ENCODE measurements at places on chromosomes 7 and 10. TPM values are rescaled to one million over a fixed set of nuclear protein-coding genes. Genes with fewer than 3 reads are reported as not detected.

The TMEM270 gene
- total RNA-seq, result not detected

The MOGAT3 gene
- total RNA-seq, result 6.3 TPM

The ZSCAN25 gene
- total RNA-seq, result 21.2 TPM

The CLCN1 gene
- 1.9 TPM for total RNA-seq

The ASAH2B gene
- 9.4 TPM for total RNA-seq

The ZNF487 gene
- total RNA-seq, result 5.0 TPM

The BLNK gene
- 0.30 TPM for total RNA-seq

The TBX20 gene
- 2.1 TPM for total RNA-seq

The PPP3CB gene
- total RNA-seq, result 41.5 TPM

The CROT gene
- 15.4 TPM for total RNA-seq

The OPALIN gene
- not detected for total RNA-seq

The GPNMB gene
- 1.2 TPM for total RNA-seq

The INHBA gene
- total RNA-seq, result 0.72 TPM

The KLF14 gene
- not detected for total RNA-seq

The EMX2 gene
- total RNA-seq, result 4.9 TPM

The C10orf67 gene
- not detected for total RNA-seq

The ITPRID1 gene
- total RNA-seq, result 0.26 TPM

- no peaks in the 10 kb centered on the region for H3K4me1 ChIP-seq
- no peaks in the 10 kb centered on the region for H3K36me3 ChIP-seq
- H3K27ac ChIP-seq, result no peak overlapping the region
Measured at GRCh38 chr7:81268551-81268950, 349.7 kb upstream of the SEMA3C start.

DNA sequence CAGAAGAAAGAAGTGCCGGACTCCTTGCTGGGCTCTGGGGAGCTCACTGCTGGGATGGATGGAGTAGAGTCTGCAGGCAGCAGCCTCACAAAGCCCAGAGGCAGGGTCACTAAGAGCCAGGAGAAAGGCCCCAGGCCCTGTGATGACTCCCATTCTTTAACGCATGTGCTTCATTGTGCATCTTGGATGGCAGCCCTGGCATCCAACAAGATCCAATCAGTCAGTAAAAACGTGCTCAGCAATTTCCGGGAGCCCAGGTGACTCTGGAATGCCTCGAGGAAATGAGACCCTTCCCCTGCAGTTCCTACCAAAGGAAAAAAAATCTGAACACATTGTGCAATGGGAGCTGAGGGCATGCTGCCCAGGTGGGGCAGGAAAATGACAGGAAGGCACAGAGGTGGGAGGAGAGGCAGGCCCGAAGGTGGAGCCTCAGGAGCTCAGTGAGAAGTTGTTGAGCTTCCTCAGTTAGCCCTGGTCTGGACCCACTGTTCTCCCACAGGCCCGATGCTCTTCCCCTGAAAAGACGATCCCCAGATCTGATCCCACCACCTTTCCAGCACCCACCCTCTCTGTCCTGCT lies 60.7 kb upstream of the TMEM72 start:
- H3K36me3 ChIP-seq, result no peaks in the 10 kb centered on the region
- H3K4me1 ChIP-seq, result no peaks in the 10 kb centered on the region
- H3K27me3 ChIP-seq, result peaks cover 2% of the 10 kb centered on the region
- no peak overlapping the region for H3K27ac ChIP-seq
- H3K4me3 ChIP-seq, result no peak overlapping the region
- no peak for DNase-seq

DNA sequence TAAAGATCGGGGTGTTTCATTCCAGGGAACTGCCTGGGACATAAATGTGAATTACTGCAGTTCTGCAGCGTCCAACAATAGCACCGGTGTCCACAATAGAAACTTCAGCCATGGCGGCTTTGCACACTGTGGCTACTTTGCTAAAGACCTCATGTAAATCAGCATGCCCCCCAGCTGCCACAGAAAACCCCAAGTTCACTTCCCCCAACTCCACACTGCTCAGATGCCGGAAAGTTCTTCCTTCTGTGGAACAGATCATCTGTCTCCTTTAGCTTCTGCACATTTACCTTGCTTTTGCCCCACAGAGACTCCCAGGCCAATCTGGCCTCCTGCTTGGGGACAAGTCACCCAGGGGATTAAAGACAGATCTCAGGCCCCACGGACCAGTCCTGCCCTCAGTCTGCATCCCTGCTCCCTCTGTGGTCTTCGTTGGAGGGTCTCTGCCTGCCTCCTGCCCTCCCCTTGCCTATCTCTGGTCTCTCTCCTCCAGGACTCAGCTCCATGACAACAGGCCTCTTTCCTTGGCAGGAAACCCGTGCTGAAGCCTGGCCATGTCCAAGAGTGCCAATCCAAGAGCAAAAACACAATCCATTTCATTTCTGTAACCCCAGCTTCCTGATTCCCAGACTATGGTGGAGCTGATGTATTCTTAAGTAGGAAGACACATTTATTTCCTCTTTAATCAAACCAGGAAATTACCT lies 403.2 kb downstream of the RPS24 start:
- H3K4me3 ChIP-seq, result no peak overlapping the region
- H3K27ac ChIP-seq, result peak overlapping the region; percentile 55
- no peak for DNase-seq
- peaks cover 5% of the 10 kb centered on the region for H3K4me1 ChIP-seq
- no peaks in the 10 kb centered on the region for H3K36me3 ChIP-seq

- H3K36me3 ChIP-seq, result no peaks in the 10 kb centered on the region
- no peak for DNase-seq
- no peak overlapping the region for H3K27ac ChIP-seq
- H3K4me1 ChIP-seq, result peaks cover 10% of the 10 kb centered on the region
- no peak overlapping the region for H3K4me3 ChIP-seq
Measured at GRCh38 chr7:106603346-106603745, 57.6 kb downstream of the CCDC71L start.

GRCh38 chr7:27129729-27130539 lies 623 bp downstream of the HOXA4 start:
- no peaks in the 10 kb centered on the region for H3K36me3 ChIP-seq
- DNase-seq, result no peak
- H3K27ac ChIP-seq, result peak overlapping the region; percentile 57
- H3K27me3 ChIP-seq, result no peaks in the 10 kb centered on the region

DNA sequence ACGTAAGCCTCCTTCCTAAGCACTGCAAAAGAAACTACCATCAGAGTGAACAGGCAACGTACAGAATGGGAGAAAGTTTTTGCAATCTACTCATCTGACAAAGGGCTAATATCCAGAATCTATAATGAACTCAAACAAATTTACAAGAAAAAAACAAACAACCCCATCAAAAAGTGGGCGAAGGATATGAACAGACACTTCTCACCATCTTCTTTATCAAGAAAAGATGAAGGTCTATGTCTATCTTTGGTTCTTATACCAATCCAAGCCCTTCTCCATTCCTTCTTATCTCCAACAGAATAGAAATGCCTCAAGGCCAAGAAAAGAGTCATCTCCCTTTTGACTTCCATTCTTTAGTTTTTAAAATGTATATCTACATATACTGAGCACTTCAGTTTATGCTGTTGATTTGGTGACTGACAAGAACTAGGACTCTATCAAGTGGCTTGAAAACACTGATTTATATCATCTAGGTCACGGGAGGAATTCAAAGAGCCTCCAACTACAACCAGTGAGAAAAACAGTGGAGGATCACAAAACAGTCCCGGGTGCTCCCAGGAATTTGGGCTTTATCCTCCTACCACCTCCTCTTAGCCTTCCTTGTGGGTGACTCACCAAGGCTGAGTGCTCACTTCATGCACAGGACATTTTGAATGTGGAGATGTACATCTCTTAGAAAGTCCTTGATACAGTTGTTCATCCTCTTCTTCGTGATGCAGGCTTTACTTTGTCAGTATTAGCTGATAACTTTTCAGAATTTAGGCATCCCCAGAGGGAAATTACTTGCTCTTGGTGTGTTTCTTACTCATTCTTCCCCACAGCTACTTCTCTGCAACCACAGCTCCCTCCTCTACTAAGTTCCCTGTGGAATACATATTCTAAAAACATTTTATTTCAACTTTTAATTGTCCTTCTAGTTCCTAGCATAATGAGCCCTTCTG lies 15.4 kb downstream of the TAS2R41 start:
- no peak for DNase-seq
- H3K27ac ChIP-seq, result no peak overlapping the region
- no peaks in the 10 kb centered on the region for H3K36me3 ChIP-seq
- no peaks in the 10 kb centered on the region for H3K27me3 ChIP-seq
- no peak overlapping the region for H3K4me3 ChIP-seq

- H3K4me3 ChIP-seq, result no peak overlapping the region
- peaks cover 3% of the 10 kb centered on the region for H3K36me3 ChIP-seq
- DNase-seq, result no peak
- H3K27me3 ChIP-seq, result no peaks in the 10 kb centered on the region
Measured at GRCh38 chr10:30436671-30437030, 2.7 kb downstream of the MAP3K8 start.

GRCh38 chr10:95341716-95342130 lies 50.9 kb upstream of the PDLIM1 start:
- no peak for DNase-seq
- H3K36me3 ChIP-seq, result peaks cover 10% of the 10 kb centered on the region
- peak overlapping the region; percentile 61 for H3K27ac ChIP-seq
- no peak overlapping the region for H3K4me3 ChIP-seq
- H3K27me3 ChIP-seq, result no peaks in the 10 kb centered on the region
- H3K4me1 ChIP-seq, result peaks cover 32% of the 10 kb centered on the region

GRCh38 chr10:7853890-7854289 lies 35.6 kb downstream of the TAF3 start:
- H3K4me1 ChIP-seq, result peaks cover 64% of the 10 kb centered on the region
- H3K4me3 ChIP-seq, result no peak overlapping the region
- H3K27ac ChIP-seq, result peak overlapping the region; percentile 98
- H3K36me3 ChIP-seq, result no peaks in the 10 kb centered on the region
- no peak for DNase-seq

DNA sequence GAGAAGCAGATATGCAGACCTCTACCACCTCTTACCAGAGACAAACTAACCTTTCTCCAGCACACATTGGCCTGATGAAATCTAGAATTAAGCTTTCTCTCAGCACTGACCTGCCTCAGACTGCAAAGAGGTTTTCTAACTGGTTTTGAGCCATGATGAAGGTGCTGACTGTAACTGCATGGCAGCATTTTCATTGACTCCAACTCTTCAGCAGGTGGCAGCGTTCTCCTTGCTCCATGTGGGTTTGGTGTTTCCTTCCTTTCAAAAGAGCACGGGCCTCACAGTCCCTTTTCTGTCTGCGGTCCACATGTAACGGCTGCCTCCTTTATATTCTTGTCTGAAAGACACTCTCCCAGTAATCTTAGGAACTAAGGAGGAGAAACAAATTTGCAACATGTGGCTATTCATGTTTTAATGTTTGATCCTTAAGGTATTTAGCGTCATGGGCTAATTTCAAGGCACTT lies 12.6 kb downstream of the KLLN start:
- no peak overlapping the region for H3K4me3 ChIP-seq
- H3K27ac ChIP-seq, result no peak overlapping the region
- H3K27me3 ChIP-seq, result no peaks in the 10 kb centered on the region
- no peaks in the 10 kb centered on the region for H3K36me3 ChIP-seq
- H3K4me1 ChIP-seq, result peaks cover 17% of the 10 kb centered on the region
- peak; percentile 65 for DNase-seq

- H3K36me3 ChIP-seq, result no peaks in the 10 kb centered on the region
- H3K27me3 ChIP-seq, result no peaks in the 10 kb centered on the region
- DNase-seq, result no peak
- no peak overlapping the region for H3K27ac ChIP-seq
- no peaks in the 10 kb centered on the region for H3K4me1 ChIP-seq
Measured at GRCh38 chr10:9608602-9609001, 1409.1 kb upstream of the CELF2 start.

DNA sequence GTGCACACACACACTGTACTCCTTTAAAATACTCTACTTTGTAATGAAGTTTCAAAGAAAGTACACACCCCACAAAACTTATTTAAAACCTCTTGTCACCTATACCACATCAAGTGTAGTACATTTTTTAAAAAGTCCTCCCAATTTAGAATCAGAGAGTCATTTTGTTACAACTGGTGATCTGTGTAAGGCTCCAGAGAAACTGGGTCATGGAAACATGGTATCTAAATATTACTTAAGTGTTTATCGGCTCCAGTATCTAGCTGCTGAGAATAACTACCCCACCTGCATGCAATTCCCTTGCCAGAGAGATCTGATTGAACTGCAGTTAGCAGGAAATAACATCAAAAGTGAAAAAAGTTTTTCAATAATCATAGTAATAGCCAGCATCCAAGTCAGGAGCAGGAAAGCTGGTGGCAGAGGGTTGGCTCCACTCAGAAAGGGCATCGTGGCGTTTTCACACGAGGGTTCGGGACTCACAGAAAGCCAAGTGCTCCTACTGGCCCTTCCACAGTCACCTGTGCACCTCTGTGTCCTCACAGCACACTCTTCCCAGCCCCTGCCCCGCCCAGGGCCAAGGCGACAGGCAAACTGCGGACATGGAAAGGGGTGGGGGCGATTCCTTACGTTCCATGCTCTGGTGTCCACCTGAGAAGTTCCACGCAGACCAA lies 6.5 kb downstream of the RGS10 start:
- H3K27me3 ChIP-seq, result no peaks in the 10 kb centered on the region
- no peak for DNase-seq
- no peak overlapping the region for H3K27ac ChIP-seq
- no peaks in the 10 kb centered on the region for H3K36me3 ChIP-seq

- no peak for DNase-seq
- H3K27me3 ChIP-seq, result no peaks in the 10 kb centered on the region
- peaks cover 12% of the 10 kb centered on the region for H3K4me1 ChIP-seq
- no peak overlapping the region for H3K27ac ChIP-seq
- H3K4me3 ChIP-seq, result no peak overlapping the region
Measured at GRCh38 chr7:150831851-150832250, 20.5 kb upstream of the AOC1 start.

GRCh38 chr10:48459270-48460150 lies 145.4 kb downstream of the ARHGAP22 start:
- H3K27ac ChIP-seq, result no peak overlapping the region
- H3K36me3 ChIP-seq, result no peaks in the 10 kb centered on the region
- peak; percentile 40 for DNase-seq
- no peaks in the 10 kb centered on the region for H3K27me3 ChIP-seq
- peaks cover 25% of the 10 kb centered on the region for H3K4me1 ChIP-seq

- peak overlapping the region; percentile 29 for H3K4me3 ChIP-seq
- no peak overlapping the region for H3K27ac ChIP-seq
- peaks cover 12% of the 10 kb centered on the region for H3K4me1 ChIP-seq
- DNase-seq, result no peak
- H3K36me3 ChIP-seq, result no peaks in the 10 kb centered on the region
Measured at GRCh38 chr10:100655326-100655759, 90.0 kb upstream of the PAX2 start.

GRCh38 chr7:115678086-115678982 lies 352.2 kb downstream of the TFEC start:
- no peaks in the 10 kb centered on the region for H3K27me3 ChIP-seq
- no peak for DNase-seq
- no peaks in the 10 kb centered on the region for H3K4me1 ChIP-seq
- H3K36me3 ChIP-seq, result no peaks in the 10 kb centered on the region
- no peak overlapping the region for H3K27ac ChIP-seq

DNA sequence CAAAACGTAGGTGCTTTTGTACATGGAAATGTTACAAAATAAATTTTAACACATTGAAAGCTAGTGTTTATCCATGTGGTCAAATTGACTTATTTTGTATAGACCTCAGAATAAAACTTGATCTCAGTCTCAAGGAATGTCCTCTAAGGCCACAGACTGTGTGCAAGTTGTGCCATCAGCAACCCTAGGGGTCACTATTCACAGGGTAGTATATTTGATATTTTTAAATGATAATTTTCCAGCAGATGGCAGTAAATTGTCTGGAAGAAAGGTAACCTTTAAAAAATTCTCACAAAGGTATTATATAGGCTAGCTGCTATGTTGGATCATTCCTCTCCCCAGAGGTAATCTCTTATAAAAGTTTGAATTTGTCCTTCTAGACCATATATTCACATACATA lies 12.9 kb upstream of the SNX10 start:
- H3K36me3 ChIP-seq, result no peaks in the 10 kb centered on the region
- no peaks in the 10 kb centered on the region for H3K4me1 ChIP-seq
- no peak for DNase-seq
- no peak overlapping the region for H3K4me3 ChIP-seq

- no peak overlapping the region for H3K4me3 ChIP-seq
- H3K27me3 ChIP-seq, result no peaks in the 10 kb centered on the region
- no peaks in the 10 kb centered on the region for H3K36me3 ChIP-seq
Measured at GRCh38 chr10:125548356-125548755, 134.6 kb downstream of the TEX36 start.

Data from Caco-2 (cell line).